ENCODE measurements at places on chromosomes 7 and 10.

GRCh38 chr7:14218338-14218737 lies 228.9 kb upstream of the ETV1 start:
- no peak for DNase-seq

GRCh38 chr7:92875173-92875572 lies 38.8 kb upstream of the CDK6 start:
- no peak for DNase-seq

- DNase-seq: no peak
Observed at GRCh38 chr7:93430917-93431588, 143.5 kb downstream of the CALCR start.

- DNase-seq: no peak
Observed at GRCh38 chr7:41428381-41428780, 274.5 kb downstream of the INHBA start.

DNA sequence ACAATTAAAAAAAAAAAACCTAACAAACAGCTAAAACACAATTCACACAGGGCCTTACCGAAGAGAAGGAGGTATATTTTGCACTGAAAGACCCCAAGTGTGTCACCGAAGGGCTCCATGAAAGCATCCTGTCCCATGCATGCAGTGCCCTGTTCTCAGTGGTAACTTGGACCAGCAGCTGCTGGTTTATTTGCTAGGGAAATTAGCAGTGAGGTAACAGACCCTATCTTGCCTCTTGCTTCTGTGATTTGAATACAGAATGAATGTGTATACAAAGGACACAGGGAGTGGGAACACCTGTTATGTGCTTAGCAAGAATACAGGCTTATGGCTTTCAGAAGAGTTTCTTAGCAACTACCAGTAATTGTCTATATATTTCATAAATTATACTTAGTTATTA lies at the start of gene HEPACAM2:
Gene HEPACAM2 (minus strand): TSS at position 160 of the 400 bp plus-strand sequence.
- no peak for DNase-seq

- no peak for DNase-seq
Observed at GRCh38 chr7:122225874-122226273, 78.7 kb downstream of the FEZF1 start.

GRCh38 chr7:40205992-40206391 lies 71.2 kb downstream of the SUGCT start:
- DNase-seq: no peak

- peak; percentile 42 for DNase-seq
Observed at GRCh38 chr10:79266084-79266483, 81.2 kb upstream of the PPIF start.

GRCh38 chr7:74569501-74570075 lies 87.9 kb upstream of the GTF2I start:
- no peak for DNase-seq

GRCh38 chr10:77156406-77156879 lies 481.2 kb downstream of the KCNMA1 start:
- no peak for DNase-seq

- no peak for DNase-seq
Observed at GRCh38 chr10:64785816-64786215, 1264.6 kb downstream of the REEP3 start.

DNA sequence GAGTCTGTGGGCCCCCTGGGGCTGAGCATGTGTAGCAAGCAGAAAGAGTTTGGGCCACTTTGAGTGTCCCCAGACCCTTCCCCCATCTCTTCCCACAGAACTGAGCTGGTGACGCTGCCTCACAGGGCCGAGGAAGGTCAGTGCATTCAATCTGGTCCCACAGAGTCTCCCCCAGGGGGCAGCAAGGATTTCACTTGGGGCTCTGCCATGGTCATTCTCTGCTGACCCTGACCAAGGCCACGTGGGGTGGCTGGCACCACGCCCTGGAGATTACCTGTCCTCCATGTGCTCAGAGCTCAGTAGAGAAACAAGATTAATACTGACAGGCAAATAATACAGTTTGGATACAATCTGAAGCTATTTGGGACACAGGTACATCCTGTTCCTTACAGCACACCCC lies 30.2 kb downstream of the ADRA2A start:
- DNase-seq: no peak

- DNase-seq: no peak
Observed at GRCh38 chr10:24456322-24456721, 247.4 kb downstream of the KIAA1217 start.

GRCh38 chr10:14123139-14123538 lies 207.6 kb downstream of the FRMD4A start:
- DNase-seq: no peak

- no peak for DNase-seq
Observed at GRCh38 chr7:82167558-82168314, 275.8 kb downstream of the CACNA2D1 start.
